ENCODE measurements at places on chromosomes 11 and 22.
A peak's percentile ranks its signal among the peaks of the same experiment; 100 is the strongest.

DNA sequence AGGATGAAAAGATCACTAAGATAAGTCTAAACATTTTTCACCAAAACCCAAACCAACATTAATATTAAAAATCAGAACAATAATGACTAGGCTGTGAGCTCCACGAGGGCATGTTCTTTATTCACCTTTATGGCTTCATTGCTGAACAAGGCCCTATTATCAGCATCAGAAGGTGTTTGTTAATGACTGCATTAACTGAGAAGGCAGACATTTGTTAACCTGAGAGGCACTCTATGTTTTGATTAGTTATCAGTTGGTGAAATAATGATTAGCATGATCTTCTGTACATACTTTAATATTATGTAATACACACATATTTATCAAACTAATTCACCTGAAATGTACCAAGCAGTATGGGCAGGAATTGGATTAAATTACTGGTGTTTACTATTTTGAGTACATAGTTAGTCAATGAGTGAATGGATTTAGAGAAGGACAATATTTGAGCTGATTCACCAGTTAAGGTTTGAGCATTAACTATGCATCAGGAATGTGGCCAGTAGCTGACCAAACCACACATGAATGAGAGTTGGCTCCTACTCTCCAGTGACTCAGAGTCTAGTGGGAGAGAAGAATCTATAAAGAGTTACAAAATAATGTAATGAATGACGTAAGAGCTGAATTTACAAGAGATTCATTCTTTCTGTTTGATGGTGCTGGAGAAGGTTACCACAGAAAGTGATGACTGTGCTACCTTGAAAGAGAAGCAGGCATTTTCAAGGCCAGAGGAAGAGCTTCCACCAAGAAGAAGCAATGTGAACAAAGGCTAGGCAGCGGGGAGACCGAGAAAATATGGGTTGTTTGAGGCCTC, 6.7 kb downstream of the IL18 start:
- no peak for DNase-seq

DNA sequence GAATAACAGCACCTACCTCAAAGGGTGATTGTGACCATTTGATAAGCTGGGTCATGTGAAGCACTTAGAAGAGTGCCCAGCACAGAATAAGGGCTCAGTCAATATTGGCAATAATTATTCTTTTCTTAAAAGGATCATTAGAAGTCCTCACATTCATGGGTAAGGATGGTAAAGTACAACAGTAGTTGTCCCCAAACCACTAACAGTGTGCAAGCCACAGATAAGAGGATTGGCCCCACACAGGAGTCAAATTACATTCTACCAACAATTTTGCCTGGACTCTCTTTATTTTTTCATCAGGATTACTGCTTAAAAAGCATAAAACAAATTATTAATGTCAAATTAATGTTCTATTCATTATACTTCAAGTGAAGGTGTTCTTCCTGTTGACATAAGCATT, 271.5 kb upstream of the PDGFD start:
- no peak for DNase-seq

- DNase-seq, result no peak
Measured at GRCh38 chr11:123152951-123153350, 42.1 kb downstream of the CLMP start.

GRCh38 chr22:39013942-39014722, at the start of gene APOBEC3C:
Gene APOBEC3C, plus strand, starts transcription at chr22:39014257. Its CDS starts 106 bp downstream, at chr22:39014363.
- DNase-seq, result peak; percentile 89

- no peak for DNase-seq
Measured at GRCh38 chr22:43990044-43990443, 34.1 kb upstream of the PARVB start.

- no peak for DNase-seq
Measured at GRCh38 chr11:17923217-17923616, 89.6 kb downstream of the SERGEF start.

DNA sequence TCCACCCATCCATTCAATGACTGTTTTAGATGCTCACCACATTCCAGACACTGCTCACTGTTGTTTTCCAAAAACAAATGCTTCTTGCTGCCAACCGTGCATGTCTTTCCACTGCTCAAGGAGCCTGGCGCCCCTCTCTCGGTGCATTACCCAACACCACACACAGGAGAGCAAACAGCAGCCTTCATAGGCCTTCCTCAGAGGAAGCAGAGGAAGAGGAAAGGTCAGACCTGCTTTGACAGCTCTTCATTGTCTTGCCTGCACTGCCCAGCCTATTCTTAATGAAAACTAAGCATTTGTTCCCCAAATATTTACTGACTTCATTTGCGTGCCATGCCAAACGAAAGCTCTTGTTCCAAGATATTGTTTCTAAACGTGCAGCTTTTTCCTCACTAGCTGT, 1129.2 kb downstream of the TBC1D22A start:
- DNase-seq, result no peak

DNA sequence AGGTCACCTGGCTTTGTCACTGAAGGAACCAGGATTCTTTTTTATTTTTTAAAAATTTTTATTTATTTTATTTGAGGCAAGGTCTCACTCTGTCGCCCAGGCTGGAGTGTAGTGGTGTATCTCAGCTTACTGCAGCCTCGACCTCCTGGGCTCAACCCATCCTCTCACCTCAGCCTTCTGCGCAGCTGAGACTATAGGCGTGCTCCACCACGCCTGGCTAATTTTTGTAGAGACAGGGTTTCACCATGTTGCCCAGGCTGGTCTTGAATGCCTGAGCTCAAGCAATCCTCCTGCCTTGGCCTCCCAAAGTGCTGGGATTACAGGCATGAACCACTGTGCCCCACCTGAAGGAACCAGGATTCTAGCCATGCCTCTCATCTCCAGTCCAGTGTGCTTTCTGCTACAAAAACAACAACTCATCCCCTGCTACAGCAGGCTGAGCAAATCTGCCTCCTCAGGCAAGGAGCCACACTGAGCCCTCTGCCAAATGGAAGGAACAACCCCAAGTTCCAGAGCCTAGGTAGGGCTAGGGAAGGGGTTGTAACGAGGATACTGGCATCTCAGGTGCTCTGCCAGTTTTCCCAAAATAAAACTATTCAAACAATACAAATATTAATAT, 2.6 kb upstream of the PEX26 start:
- no peak for DNase-seq

DNA sequence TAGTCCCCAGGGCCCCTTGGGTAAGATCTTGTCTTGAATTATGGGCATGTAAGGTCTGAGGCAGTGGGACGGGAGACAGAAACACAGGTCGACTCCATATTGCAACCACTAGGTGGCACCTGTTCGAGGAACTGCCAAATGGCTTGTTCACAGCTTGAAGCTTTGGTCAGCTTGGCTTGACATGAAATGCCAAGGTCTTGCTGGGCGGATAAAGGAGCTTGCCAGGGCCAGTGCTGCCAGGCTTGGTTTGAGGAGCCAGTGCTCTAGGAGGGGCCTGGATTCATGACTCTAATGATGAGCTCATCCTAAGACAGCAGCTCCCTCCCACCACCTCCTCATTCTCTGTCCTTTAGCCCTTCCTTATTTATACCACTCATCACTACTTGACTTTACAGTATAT, 11.9 kb upstream of the NRIP3 start:
- peak; percentile 77 for DNase-seq

- no peak for DNase-seq
Measured at GRCh38 chr22:47205081-47205491, 442.6 kb downstream of the TBC1D22A start.

GRCh38 chr22:29480512-29481264, 670 bp downstream of the NEFH start:
- no peak for DNase-seq

DNA sequence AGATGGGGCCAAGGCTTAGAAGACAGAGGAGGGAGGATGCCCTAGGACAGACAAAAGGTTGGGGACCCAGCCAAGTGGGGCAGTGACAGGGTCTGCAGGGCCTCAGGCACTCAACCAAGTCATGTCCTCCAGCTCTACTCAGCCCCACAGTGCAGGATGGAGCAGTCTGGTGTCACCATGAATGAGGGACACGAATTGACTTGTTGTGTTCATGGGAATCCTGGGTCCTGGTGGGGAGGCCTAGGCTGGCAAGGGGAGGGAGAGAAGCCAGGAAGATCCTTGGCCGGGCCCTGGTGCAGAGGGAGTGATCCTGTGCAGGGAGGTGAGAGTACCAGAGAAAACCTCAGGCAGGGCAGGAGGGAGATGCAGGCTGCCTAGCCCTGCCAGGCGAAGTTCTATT, 12.0 kb downstream of the P2RY6 start:
- DNase-seq, result no peak

GRCh38 chr11:123057661-123058305, 4.2 kb downstream of the HSPA8 start:
- no peak for DNase-seq

GRCh38 chr11:55481416-55481815, 72.9 kb upstream of the OR4C15 start:
- DNase-seq, result no peak

- no peak for DNase-seq
Measured at GRCh38 chr22:35440129-35440528, 40.2 kb downstream of the MCM5 start.

DNA sequence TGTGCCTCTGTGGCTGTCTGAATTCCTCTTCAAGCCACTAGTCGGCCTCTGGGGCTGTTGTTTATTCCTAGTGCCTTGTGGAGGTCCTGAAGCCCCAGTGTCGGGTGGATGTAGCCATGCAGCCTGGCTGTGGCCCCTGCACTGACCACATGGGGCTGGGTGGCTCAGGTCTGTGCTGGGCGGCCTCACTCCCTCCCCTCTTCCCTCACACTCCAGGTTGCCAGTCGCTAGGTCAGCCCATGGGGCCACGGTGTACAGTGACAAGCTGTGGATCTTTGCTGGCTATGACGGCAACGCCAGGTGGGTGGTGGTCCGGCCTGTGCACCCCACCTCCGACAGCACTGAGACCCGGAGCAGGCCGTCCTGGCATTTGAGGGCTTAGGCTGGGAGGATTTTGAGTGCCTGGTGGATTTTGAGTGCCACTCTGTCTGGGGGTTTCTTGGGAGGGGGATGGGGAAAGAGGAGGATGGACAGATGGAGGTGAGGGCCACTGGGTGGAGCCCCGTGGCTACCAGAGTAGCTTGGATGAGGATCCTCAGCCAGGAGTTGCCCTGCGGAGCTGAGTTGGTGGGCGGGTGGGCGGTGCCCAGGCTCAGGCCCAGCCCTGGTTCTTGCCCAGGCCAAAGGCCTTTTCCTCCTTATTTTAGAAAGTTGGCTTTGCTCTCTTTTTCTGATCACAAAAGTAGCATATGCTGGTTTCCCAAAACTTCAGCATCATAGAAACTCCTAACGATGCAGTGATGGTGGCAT, 6.7 kb downstream of the LZTR1 start:
- peak; percentile 42 for DNase-seq

DNA sequence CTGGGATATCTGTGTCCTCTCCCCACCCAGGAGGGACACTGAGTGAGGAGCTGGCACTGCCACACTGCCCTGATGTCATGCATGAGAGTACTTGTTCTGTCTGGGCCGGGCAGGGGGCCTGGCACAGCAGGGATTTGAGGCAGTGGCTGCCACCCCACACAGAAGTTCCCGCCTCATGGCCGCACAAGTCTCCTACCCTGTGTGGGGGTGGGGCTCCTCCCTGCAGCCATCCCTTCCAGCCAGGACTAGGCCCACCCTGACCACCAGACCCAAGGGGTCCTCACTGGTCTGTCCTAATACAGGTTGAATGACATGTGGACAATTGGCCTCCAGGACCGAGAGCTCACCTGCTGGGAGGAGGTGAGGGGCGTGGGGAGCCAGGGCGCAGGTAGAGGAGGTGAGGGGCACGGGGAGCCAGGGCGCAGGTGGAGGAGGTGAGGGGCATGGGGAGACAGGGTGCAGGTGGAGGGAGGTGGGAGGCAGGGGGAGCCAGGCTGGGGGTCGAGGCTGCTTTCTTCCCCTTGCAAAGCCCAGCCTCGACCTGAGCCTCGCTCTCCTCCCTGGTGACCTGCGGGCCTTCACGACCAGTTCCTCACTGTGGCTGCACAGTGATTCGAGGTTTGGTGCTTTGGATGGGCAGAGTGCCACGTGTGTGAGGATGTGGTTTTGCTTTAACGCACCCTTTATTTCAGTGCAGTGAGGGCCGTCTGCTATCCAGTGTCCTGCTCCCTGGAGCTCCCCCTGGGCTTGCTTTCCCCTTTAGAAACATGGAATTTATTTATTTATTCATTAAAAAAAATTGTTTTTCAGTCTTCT, 7.4 kb downstream of the LZTR1 start:
- no peak for DNase-seq

GRCh38 chr11:85698195-85698594, 12.2 kb upstream of the CCDC89 start:
- DNase-seq, result no peak

- no peak for DNase-seq
Measured at GRCh38 chr22:37353839-37354238, 71.5 kb downstream of the CYTH4 start.

DNA sequence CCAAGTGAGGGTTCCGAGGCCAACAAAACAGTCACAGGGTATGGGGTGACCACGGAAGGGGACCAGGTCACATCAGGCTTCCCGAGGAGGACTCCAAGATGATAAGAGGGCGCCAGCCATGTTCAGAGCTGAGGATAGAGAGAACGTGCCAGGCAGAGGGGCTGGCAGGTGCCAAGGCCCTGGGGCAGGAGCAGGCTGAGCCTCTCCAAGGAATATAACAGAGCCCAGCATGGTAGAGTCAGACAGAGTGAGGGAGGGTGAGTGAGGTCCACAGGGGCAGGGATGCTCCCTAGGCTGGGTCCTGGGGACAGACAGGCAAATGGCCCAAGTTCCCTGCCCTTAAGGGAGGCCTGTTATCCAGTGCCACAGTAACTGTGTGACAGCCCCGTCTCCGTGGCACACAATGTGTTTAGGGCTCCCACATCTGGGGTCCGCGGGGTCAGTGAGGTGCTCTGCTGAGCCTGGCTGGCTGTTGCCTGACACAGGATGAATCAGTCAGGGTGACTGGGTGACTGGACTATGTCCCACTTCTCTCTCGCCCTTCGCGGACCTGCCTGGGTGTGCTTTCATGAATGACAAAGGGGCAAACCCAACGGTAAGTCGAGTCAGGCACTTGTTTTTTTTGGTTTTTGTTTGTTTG, 105.3 kb downstream of the MPPED1 start:
- DNase-seq, result no peak

GRCh38 chr11:66020618-66021357, 5.5 kb downstream of the CATSPER1 start:
- DNase-seq, result peak; percentile 59

DNA sequence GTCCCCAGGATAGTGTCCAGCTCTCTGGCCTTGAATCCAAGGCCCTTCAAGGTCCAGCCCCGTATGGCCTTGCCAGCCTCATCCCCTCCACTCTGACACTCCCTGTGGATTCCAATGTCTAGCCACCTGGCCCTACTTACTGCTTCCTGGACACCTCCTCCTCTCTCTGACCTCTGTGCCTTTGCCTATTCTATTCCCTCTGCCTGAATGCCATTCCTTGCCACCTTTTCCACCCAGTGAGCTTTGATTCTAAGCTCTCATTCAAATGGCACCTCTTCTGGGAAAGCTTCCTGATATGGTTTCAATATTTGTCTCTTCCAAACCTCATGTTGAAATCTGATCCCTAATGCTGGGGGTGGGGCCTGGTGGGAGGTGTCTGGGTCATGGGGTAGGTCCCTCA, 31.9 kb upstream of the TTLL12 start:
- no peak for DNase-seq
